ENCODE measurements at places on chromosomes 3 and 15.

- no peak for DNase-seq
Observed at GRCh38 chr3:129620828-129621559, 14.5 kb upstream of the PLXND1 start.

- no peak for DNase-seq
Observed at GRCh38 chr15:51181905-51182304, 87.2 kb upstream of the TNFAIP8L3 start.

- DNase-seq: no peak
Observed at GRCh38 chr3:38636881-38637280, 12.6 kb downstream of the SCN5A start.

DNA sequence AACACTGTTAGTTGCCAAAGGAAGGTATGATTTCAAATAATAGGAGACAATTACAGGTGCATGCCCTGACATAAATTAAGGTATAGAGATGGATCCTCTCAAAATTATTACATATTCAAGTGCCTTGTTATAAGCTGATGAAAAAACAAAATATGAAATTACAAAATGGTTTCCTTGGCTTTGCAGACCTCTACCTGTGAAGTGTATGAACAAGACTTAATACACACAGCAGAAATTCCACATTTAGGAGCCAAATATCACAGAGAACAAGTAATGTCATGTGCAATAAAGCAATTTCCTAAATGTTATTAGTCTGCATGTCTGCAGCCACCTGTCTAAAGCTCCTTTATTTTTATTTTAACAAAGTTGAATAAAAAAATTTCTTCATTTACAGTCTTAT lies 151.5 kb downstream of the ALCAM start:
- DNase-seq: no peak

- no peak for DNase-seq
Observed at GRCh38 chr3:16708285-16708684, 103.1 kb upstream of the DAZL start.

DNA sequence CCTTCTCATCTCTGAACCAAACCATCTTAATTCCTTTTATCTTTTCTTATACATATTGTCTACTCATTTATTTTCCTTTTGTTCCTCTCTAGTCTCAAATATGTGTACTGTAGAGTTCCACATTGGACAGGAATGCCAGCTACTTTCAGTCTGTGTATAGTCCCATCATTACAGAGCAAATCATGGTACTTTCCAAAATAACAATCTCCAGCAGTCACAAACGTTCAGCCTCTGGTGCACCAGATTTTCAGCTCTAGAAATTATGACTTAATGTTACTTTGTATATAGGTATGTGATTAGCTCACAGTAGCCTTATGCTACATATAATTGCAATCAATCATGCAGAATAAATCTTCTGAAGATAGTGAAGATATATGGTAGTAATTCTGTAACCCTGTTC lies 32.5 kb upstream of the TM4SF4 start:
- DNase-seq: no peak

DNA sequence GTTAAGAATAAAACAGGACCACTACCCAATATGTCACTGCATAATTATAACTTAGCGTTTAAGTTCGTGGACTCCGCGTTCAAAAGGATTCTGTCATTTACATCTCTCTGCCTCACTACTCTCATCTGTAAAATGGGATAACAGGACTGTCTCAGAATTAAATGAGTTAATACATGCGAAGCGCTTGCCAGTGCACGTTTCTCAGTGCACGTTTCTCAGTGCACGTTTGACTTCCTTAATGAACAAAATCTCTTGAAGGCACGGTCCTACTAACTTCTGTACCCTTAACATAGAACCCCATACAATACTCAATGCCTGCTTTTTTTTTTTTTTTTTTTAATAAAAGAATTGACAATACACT lies 499 bp downstream of the RABL3 start:
- no peak for DNase-seq

DNA sequence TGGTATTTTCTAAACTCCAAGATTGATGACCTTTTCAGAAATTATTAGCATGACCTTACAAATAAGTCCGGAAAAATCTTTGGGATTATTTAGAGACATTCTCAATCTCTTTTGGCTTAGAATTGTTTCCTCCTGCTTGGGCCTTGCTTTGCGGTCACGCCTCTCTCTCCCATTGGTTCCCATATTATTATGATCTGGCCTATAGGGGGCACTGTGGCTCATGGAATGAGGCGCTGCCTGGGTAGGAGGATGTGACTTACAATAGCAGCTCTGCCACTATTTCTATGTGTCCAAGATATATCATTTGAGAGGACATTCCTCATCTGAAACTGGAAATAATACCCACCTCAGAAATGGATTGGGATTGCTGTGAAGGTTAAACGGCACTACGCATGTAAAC lies 464.9 kb downstream of the MFSD1 start:
- no peak for DNase-seq

DNA sequence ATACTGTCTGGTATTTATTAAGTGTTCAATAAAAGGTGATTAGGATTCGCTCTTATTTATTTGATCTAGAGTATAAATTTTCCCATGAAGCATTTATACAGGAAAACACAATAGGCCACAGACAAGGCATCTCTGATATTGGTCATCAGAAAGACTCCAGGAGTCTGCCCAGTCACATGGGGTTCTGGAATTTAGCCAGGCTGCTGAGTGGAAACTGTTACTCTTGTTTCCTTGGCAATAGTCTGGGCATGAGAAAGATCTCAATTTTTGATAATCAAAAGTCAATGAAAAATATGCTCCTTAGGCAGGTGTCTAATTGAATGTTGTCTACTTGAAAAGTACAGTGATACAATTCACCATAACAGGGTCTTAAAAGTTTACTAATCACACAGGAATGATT lies 161.2 kb downstream of the FRMD5 start:
- no peak for DNase-seq

DNA sequence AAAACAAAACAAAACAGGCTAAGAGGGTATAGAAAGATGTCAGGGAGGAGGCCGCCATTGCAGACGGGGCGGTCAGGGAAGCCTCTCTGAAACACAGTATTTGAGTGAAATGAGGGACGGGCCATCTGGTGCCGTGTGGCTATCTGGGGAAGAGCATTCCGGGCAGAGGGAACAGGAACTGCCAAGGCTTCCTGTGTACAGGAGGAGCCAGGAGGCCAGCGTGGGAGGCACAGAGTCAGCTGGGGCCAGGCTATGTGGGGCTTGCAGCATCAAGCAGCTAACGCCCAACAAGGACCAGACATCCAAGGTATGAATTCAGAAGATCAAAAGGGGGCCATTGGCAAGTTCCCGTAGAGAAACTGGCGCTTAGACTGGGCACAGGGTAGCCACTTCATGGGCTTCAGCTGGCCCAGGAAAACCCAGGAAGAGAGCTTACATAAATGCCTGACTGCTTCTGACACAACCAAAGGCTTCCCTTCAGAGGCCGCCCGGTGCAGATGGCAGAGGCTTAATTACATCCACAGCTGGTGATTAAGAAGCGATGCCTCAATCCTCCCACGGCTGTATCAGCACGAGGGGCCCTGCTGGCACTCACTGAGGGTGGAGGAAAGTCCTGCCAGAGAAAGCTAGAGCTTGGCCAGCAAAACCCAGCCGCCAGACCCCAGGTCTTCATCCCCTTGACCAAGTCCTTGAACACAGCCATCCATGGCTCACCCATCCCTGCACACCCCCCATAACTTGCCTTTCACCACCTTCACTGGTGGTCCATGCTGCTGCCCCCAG lies 144.9 kb downstream of the MEGF11 start:
- no peak for DNase-seq

DNA sequence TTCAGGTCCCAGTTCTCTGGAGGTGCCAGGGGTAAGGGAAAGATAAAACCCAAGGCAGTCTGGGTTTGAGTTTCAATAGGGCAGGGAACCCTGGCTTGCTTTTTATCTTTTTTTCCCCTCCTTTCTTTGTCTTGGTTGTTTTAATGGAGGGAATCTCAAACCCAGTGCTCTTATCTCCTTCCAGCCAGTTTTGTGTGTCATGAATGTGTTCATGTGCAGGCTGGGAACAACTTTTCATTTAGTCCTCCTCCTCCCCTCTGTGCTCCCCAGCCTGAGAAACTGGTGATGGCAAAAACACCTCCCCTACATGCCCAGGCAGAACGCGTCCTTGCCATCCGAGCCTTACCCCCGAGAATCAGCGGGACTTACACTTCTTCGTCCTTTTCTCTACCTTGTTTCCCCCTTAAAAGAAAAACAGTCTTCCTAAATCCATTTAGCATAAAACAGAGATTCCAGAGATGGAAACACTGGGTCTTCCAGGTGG lies 10.9 kb downstream of the SEMA3G start:
- DNase-seq: no peak

DNA sequence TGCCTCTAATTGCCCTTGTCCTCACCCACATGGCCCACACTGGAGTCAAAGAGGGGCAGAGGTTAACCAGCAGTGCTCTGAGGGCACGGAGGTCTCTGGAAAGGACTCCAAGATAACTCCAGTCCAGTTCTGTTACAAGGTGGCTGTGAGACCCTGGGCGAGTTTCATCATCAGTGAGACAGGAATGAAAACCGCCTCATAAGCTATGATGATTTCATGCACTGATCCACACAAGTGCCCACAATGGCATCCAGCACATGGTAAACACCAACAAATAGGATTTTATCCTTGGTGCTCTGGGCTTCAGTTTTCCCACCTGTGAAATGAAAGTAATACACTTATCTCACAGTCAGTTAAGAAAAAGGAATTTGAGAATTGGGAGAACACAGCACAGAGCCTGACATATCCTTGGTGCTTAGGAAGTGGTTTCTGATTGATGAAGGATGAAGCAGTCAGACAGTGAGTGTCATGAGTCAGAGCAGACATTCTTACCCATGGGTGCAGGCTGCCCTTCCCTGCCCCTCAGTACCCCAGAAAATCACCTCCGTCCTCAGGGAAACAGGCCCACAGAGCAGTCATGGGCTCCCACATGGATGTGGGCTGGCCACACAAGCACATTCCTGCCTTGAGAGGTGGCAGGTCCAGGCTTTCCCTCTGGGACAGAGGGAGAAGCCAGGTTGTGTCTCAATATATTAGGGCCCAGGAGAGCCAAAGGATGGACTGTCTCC lies 48.4 kb downstream of the DAPK2 start:
- no peak for DNase-seq

- DNase-seq: no peak
Observed at GRCh38 chr3:29347412-29347811, 66.5 kb downstream of the RBMS3 start.

DNA sequence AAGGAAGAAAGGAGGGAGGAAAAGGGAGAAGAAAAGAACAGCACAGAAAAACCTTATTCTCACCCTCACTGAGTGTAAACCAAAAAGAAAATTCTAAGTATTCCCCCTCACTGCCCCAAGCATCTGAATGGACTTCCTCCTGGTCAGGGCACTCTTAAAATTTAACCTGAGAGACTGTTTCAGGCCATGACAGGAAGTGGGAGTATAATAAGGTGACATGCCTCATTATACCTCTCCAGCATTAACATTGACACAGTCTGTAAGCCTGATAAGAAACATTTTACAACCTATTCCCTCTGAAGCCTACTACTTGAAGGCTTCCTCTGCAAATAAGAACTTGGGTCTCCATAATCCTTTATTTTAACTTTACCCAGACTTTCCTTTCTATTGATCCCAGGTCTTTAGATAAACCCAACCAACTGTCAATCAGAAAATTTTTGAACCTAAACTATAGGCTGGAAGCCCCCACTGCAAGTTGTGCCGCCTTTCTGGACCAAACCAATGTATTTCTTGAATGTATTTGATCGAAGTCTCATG lies 41.7 kb downstream of the SLCO2A1 start:
- no peak for DNase-seq

DNA sequence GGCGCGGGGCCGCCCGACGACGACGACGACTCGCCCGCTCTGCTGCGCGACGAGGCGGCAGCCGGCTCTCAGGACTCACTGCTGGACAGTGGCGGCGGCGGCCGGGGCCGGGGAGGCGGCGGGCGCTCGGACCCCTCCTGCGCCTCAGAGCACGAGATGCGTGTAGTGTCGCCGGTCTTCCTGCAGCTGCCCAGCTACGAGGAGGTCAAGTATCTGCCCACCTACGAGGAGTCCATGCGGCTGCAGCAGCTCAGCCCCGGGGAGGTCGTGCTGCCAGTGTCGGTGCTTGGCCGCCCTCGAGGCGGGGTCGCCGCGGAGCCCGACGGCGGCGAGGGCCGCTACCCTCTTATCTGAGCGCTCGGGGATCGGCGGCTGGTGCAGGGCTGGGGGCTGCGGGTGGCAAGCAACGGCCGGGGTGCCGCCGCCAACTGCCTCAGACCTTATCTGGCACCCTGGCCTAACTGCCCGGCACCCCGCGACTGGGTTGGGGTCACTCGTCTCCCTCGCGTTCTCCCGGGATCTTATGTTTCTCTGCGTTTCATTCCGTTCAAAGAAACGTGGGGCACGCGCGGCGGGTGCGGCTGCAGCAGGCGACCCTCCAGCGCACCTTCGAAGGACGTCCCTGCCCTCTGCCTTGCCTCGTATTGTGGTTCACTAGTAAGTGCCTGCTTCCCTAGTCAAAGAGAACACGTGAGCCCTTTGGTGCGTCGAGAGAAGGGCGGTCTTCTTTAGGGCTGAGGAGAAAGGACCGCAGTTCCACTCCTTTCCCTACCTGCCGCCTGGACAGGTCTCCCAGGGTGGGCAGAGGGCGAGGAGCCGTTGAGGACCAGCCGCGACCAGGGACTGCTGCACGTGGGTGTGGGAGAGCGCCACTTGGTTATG lies 1.0 kb downstream of the C3orf80 start:
- DNase-seq: no peak

DNA sequence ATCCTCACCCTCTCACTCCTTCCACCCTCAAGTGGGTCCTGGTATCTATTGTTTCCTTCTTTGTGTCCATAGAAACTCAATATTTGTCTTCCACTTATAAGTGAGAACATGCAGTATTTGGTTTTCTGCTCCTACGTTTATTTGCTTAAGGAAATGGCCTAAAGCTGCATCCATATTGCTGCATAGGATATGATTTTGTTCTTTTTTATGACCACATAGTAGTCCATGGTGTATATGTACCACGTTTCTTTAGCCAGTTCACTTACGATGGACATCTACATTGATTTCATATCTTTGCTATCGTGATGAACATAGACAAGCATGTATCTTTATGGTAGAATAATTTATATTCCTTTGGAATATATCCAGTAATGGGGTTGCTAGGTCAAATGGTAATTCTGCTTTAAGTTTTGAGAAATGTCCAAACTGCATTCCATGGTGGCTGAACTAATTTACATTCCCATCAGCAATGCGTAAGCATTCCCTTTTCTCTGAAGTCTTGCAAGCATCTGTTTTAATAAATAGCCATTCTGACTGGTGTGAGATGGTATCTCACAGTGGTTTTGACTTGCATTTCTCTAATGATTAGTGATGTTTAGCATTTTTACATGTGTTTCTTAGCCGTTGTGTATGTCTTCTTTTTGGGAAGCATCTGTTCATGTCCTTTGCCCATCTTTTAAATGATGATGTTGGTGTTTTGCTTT lies 650.2 kb downstream of the ZNF385D start:
- DNase-seq: no peak

GRCh38 chr15:68852461-68852860 lies 31.8 kb upstream of the ANP32A start:
- DNase-seq: no peak
